Activated CD8-positive, alpha-beta T cell treated with anti-CD3 and anti-CD28 coated beads, Interleukin-2, amount 10 ng/mL, durations not matched to agents 7 days and 5 days (primary cell): ENCODE measurements at places on chromosomes 7 and 10.

GRCh38 chr10:97733256-97733655, 3.7 kb upstream of the ZFYVE27 start:
- H3K4me3 ChIP-seq: no peak overlapping the region
- H3K27me3 ChIP-seq: peaks cover 4% of the 10 kb centered on the region
- H3K4me1 ChIP-seq: peaks cover 19% of the 10 kb centered on the region
- no peak overlapping the region for H3K27ac ChIP-seq
- H3K36me3 ChIP-seq: peaks cover 10% of the 10 kb centered on the region
- no peak for DNase-seq

- no peak for DNase-seq
- H3K4me3 ChIP-seq: peak overlapping the region; percentile 93
- peaks cover 46% of the 10 kb centered on the region for H3K36me3 ChIP-seq
- H3K27ac ChIP-seq: peak overlapping the region; percentile 95
These were observed 1.3 kb downstream of the CNPY4 start for GRCh38 chr7:100120733-100121036.

GRCh38 chr10:102620591-102621442, 23.5 kb upstream of the TRIM8 start:
- no peak overlapping the region for H3K4me3 ChIP-seq
- H3K4me1 ChIP-seq: peaks cover 15% of the 10 kb centered on the region
- no peak overlapping the region for H3K27ac ChIP-seq
- H3K36me3 ChIP-seq: peaks cover 8% of the 10 kb centered on the region
- H3K27me3 ChIP-seq: no peaks in the 10 kb centered on the region

- no peak overlapping the region for H3K4me3 ChIP-seq
- DNase-seq: no peak
- no peaks in the 10 kb centered on the region for H3K36me3 ChIP-seq
- H3K27me3 ChIP-seq: peaks cover 18% of the 10 kb centered on the region
- no peaks in the 10 kb centered on the region for H3K4me1 ChIP-seq
These were observed 37.0 kb upstream of the MINDY3 start for GRCh38 chr10:15897287-15897686.

DNA sequence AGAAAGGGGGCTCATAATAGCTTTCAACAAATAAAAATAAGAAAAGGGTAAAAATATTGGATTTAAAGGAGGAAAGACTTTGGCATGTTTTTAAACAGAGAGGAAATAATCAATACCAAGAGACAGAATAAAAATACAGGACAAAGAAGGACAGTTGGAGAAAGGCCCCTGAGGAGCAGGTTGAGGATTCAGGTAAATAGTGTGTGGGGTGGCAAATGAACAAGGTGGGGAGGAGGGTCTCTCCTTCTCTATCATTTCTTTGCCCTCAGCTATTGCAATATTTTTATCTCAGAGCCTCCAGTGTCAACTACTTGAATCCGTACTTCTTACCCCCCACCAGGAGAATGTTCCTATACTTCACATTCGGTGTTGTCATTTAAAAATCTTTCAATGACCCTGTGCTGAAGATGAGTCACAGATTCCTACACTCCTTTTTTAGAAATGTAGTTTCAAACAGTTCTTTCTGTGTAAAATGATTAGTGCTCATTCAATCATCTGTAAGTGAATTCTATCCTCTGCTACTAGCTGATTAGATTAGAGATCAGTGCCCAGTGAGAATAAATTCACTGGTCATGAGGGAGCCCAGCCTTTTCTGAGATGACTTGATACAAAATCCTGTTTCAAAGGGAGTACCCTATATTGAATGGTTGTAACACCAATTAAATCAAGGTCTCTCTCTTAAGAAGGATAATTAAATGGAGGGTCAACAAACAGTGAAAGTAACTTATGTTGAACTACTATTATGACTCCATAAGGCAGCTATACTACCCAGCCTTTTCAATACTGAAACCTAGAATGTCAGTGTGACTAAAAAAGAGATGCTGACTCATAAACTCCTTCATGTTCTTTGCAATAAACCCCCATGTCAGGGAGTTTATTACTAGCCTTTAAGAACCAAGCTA, 50.4 kb upstream of the WNT16 start:
- H3K27ac ChIP-seq: no peak overlapping the region
- no peaks in the 10 kb centered on the region for H3K36me3 ChIP-seq
- no peak overlapping the region for H3K4me3 ChIP-seq
- H3K4me1 ChIP-seq: peaks cover 3% of the 10 kb centered on the region

GRCh38 chr10:17648243-17649035, 4.5 kb downstream of the STAM start:
- H3K36me3 ChIP-seq: peaks cover 72% of the 10 kb centered on the region
- peaks cover 73% of the 10 kb centered on the region for H3K4me1 ChIP-seq
- no peaks in the 10 kb centered on the region for H3K27me3 ChIP-seq
